ENCODE measurements at places on chromosomes 3 and 15.

DNA sequence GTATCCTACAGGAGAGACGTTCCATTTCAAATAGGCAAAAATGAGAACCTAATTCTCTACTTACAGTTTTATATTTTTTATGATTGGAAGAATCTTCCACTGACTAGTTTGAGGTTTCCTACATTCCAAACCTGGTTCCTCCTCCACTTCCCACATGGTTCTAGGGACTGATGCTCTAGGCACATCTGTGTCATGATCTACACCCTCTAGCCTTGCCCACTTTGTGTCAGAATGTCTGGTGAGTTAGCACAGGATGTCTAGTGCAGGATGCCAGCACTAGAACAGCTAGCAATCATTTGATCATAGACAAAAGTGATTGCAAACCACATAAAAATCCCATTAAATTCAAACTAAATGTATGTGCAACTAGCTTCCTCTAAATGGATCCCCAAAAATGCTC, 26.7 kb upstream of the FILIP1L start:
- DNase-seq, result no peak

DNA sequence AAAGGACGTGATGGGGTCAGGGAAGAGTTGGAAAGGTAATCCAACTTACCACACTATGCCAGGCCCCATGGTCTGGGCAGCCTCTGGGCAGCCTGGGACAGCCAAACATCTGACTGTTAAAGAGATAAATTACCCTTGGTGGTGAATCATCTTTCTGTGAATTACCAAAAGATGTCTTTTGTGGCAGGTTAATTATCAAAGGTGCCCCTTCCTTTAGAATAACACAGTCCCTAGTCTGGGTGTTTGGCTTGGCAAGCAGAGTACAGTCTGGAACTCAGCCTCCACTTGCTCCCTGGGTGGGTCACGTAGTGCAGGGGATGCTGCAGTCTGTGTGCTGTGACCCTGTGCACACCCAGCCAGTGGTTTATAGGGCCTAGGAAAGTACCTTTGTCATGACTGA, 113.1 kb downstream of the ZNF621 start:
- no peak for DNase-seq

- DNase-seq, result no peak
Observed at GRCh38 chr15:100544338-100544841, 15.6 kb upstream of the CERS3 start.

DNA sequence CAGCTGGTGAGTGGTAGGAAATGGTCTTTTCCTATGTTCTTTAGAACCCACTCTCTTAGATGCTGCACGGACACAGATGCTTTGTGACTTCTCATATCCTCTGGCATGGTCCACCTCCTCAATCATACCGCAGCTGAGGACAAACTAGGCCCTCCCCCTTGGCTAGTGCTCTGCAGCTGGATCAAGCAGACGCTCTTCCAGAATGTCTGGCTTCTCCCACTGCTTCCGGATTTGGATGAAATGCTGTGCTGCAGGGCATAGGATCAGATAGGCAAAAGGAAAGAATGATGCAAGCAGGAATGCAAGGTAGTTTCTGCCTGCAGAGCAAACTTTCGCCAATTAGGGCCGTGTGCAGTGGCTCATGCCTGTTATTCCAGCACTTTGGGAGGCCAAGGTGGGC, 75.7 kb upstream of the SLC4A7 start:
- peak; percentile 75 for DNase-seq

GRCh38 chr3:104988496-104988895, 378.2 kb upstream of the ALCAM start:
- no peak for DNase-seq

DNA sequence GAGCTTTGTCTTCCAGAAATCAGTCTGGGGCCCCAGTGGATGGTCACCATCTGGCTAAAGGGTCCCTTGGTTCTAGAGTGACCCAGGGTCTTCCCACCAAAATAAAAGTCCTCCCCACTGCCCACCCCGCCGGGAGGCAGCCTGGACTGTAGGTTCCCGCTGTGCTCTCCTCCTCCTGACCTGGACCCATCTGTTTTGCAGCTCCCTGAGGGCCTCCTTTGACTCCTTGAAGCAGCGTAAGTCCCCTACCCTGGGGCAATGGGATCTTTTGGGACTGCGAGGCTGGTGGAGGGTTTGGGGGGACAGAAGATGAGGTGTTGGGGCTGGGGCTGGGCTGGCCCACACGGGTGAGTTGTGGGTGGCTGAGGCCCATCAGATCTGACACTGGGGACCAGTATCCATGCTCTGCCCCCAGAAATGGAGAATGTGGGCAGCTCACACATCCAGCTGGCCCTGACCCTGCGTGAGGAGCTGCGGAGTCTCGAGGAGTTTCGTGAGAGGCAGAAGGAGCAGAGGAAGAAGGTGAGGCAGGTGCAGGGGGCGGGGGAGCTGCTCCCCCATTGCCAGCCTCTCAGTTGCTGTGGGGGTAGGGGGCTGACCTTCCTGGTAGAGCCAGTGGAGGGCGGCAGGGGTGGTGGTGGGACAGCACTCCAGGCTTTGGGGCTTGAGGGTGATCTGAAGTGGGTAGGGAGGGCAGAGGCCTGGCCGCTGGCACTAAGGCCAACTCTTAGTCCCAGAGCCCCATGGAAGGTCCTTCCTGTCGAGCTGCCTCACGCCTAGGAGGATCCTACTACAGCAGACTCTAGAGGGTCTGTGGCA, 30.4 kb downstream of the PSTPIP1 start:
- DNase-seq, result no peak

DNA sequence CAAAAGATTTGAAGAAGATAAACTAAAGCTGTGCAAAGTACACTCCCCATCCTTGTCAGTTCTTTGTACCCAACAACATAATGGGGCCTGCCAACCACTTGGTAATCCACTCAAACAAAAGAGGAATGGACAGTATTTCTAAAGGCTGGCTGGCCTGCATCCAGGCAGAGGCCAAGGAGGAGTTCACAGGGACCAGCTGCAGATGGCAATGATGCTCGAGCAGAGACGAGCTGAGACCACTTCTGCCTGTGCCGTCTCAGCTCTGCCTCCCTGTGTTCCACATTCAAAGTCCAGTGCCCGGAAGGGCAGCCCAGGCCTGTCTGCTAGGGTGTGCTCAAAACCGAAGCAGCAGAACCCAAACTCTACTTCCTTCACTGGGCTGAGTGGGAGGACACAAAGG, 14.3 kb downstream of the CXCR6 start:
- DNase-seq, result no peak

GRCh38 chr3:183879243-183879642, 5.4 kb downstream of the PARL start:
- DNase-seq, result no peak

GRCh38 chr15:76987276-76987675, 7.7 kb upstream of the PSTPIP1 start:
- no peak for DNase-seq

GRCh38 chr15:78977091-78977571, 32.3 kb upstream of the CTSH start:
- no peak for DNase-seq

DNA sequence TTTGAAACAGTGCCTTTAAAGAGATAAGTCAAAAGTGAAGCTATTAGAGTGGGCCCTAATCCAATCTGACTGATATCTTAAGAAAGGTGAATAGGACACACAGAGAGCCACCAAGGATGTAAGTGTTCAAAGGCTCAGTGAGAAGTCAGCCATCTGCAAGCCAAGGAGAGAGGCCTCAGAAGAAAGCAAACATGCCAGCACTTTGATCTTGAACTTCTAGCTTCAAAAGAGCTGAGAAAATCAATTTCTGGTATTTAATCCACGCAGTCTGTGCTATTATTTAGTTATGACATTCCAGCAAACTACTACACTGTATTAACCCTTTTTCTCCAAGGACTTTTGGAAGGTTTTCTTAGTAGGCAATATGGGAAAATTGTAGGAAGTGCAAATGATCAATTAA, 95.7 kb downstream of the LRRC3B start:
- no peak for DNase-seq

- DNase-seq, result peak; percentile 44
Observed at GRCh38 chr3:136250903-136251460, 842 bp downstream of the PCCB start.

DNA sequence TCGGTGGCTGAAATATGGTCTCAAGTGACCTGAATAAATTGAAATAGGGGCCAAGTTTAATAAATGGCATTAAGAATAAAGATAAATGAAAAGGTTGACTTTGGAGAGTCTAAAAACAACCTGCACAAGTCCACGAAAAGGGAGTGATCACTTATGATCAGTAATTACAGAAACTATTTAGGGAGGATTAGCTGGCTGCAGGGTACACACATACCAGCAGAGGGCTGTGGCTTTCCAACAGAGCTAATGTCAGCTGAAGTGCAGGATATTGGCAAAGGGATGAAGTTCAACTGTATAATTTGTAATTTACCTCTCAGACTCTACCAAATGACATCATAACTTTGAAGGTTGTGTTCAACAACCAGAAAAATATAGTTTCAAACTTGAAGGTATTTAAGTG, 86.8 kb downstream of the SYNPR start:
- no peak for DNase-seq

- DNase-seq, result no peak
Observed at GRCh38 chr3:185519021-185519420, 20.2 kb upstream of the TMEM41A start.

DNA sequence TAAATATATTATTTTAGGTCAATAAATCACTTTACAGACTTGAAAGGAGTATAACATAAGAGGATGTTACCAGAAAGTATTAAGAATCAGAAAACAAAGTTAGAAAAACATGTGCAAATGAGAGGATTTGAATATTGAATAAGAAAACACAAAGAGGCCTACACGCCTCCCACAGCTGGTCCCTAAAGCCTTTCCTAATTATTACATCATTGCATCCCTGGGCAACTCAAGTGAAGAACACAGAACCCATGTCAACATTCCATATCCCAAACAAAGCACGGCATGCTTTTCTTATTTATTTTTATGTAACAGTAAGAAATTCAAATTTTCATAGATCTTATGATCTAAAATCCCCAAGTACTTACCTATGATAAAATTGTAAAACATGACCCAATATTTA, 61.2 kb downstream of the HERC1 start:
- DNase-seq, result peak; percentile 7

DNA sequence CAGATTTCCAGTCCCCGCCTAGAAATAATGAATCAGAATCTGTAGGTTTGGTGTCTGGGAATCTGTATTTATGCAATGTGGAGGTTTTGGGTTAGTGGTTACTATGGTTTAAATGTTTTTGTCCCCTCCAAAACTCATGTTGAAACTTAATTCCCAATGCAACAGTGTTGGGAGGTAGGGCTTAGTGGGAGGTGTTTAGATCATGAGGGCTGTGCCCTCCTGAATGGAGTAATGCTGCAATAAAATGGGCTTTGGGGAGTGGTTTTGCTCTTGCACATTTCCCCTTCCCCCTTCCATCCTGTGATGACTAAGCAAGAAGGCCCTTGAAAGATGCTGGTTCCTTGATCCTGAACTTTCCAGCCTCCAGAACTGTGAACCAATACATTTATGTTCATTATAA, 9.2 kb upstream of the RFC4 start:
- DNase-seq, result peak; percentile 82

DNA sequence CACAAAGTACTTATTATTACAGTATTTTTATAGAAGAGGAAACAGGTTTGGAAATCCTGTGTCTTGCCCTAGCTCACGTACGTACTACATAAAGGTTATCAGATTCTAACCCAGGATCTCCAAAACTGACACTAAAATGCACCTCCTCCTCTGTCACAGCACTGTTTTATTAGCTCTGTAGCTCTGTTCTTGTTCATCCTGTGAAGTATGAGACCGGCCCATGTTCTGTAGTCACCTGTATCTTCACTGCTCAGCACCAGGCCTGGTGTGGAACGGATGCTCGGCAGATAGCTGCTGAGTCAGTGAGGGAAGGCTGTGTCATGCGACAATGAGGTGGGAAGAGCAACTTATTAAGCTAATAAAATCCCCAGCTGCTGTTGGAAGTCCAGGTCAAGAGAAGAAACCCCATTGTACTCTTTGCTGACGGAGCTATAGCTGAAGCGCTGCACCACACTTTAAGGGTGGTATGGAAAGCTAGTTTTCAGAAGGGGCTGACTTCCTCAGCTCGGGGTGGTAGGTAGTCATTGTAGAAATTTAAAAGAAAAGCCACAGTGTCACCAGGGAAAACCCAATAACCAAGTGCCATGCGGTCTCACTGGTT, 22.8 kb downstream of the BCL2A1 start:
- DNase-seq, result no peak

- peak; percentile 88 for DNase-seq
Observed at GRCh38 chr15:44536302-44536961, 515 bp upstream of the EIF3J start.

- DNase-seq, result peak; percentile 8
Observed at GRCh38 chr3:126834596-126835471, 130.8 kb downstream of the CHCHD6 start.

DNA sequence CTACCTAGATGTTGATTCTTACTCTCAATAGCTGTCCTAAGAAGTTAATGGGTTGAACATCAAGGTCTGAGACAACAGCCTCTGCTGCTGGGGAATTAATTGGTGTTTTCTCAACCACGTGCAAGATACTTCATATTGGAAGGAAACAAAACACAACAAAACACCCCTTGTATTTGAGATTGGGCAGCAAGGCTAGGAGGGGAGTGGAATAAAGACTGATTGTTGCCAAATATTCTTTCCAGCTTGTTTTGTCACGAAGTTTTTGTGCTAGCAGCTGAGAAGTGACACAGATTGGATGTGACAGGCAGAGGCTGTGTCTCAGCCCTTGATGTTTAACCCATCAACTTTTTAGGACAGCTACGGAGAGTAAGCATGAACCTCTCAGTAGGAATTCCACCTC, 808.4 kb downstream of the IGSF11 start:
- DNase-seq, result no peak

DNA sequence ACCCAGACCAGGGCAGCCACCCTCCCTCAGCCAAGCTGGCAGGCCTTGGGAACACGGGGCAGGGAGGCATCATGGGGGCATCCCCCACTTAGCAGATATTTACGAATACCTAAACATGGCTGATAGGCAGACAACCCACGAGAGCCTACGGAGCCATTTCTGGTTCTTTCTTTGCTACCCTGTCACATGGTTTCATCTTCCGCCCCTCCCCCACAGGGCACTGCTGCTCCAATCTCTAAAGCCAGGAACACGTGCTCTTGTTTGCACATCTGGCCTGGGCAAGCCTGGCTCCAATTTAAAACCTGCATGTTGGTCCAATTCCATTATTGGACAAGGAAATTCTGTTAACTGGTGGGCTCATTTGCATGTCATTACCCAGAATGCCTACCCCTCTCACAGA, 447.4 kb upstream of the NR2F2 start:
- DNase-seq, result no peak

DNA sequence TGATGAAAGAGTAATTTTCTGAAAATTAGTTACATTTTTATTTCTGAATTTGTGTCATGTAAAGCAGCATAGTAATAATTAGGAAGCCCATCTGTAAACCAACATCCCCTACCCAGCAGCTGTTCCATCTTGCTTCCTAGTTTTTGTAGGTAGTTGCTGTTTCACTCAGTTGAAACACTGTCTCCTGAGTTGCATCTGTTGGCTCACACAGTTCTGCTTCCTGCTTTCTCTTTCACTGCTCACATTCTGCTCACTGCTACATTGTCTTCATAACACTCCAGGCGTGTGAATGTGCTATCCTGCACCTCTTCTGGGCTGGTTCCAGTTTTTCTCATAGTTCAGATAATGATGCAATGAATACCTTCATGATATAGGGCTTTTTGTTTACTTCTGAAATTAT, 123.4 kb downstream of the EPHB1 start:
- DNase-seq, result no peak

- DNase-seq, result peak; percentile 9
Observed at GRCh38 chr3:123941121-123941520, 19.9 kb downstream of the CCDC14 start.
